ENCODE measurements at places on chromosomes 6 and 20.

GRCh38 chr20:44032583-44033331 is 118.1 kb downstream of the TOX2 start:
- peak; percentile 53 for DNase-seq

GRCh38 chr6:151288712-151289398 is 49.1 kb downstream of the AKAP12 start:
- no peak for DNase-seq

- DNase-seq = no peak
These were observed 144.5 kb downstream of the LPA start for GRCh38 chr6:160519603-160520042.

DNA sequence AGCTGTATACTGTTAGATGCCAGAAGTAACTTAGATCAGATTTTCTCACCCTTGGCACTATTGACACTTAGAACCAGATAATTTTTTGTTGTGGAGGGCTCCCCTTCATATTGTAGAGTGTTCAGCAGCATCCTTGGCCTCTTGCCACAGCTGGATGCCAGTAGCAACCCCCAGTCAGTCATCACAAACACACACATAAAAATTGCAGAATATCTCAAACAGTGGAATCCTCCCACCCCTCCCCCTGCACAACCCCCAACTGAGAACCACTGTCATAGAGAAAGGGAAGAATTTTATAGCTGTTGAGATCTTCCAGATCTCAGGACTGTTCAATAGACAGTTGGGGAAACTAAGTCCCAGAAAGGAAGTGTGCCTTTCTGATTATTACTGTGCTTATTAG is 81.2 kb upstream of the VSTM2L start:
- DNase-seq = no peak

GRCh38 chr6:24568683-24569082 is 73.9 kb downstream of the ALDH5A1 start:
- DNase-seq = no peak

GRCh38 chr6:45699663-45700062 is 316.0 kb downstream of the CLIC5 start:
- no peak for DNase-seq

GRCh38 chr6:152204591-152204990 is 397.1 kb downstream of the ESR1 start:
- no peak for DNase-seq

DNA sequence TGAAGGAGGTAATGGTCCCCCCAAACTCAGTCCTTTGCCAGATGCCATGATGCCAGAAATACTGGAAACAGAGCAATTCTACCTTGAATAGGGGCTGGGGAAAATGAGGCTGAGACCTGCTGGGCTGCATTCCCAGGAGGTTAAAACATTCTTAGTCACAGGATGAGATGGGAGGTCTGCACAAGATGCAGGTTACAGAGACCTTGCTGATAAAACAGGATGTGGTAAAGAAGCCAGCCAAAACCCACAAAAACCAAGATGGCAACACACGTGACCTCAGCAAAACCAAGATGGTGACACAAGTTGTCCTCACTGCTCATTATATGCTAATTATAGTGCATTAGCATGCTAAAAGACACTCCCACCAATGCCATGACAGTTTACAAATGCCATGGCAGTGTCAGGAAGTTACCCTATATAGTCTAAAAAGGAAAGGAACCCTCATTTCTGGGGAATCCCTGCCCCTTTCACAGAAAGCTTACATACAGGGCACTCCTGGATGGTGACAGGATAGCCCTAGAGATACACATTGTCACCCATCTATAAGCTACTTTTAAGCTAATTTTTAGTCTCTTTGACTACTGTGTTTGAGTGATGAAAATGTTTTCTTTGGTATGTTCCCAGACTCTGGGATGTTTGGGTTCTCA is 979.7 kb downstream of the TBC1D32 start:
- DNase-seq = no peak

GRCh38 chr6:13336553-13336952 is 8.2 kb upstream of the TBC1D7 start:
- no peak for DNase-seq

GRCh38 chr20:19886661-19887288 is 128.7 kb downstream of the RIN2 start:
- no peak for DNase-seq

GRCh38 chr20:3898639-3899038 is 9.5 kb downstream of the PANK2 start:
- no peak for DNase-seq

DNA sequence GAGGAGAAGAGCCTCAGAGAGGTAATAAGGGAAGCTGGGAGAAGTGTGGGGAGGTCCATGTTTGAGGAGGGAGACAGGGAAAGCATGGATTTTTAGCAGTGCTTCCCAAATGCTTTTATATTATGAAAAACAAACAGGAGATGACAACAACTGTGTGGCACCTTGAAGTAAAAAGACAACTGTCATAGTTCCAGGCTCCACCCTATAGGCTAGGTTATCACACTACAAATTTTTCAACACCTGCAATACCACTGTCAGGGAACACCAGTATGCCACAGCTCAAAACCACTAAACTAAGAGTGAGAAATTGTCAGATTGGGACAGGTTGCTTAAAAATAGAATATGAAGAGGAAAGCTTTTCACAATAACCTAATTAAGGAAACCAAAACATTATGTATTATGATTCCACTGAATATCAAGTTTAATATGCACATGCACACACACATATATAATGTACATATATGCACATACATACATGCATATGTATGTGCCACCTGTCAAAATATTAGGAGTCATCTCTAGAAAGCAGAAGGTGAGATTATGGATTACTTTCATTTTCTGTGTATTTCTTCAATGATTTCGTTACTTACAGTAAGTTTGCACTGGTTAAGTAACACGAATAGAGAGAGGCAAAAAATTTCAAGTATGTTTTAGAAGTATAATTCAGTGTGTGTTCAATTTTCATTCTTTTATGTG is 261.2 kb downstream of the PTPRK start:
- no peak for DNase-seq

GRCh38 chr6:23154159-23154558 is 584.8 kb downstream of the HDGFL1 start:
- no peak for DNase-seq

- no peak for DNase-seq
These were observed 135.3 kb downstream of the ARID1B start for GRCh38 chr6:156912431-156912830.

DNA sequence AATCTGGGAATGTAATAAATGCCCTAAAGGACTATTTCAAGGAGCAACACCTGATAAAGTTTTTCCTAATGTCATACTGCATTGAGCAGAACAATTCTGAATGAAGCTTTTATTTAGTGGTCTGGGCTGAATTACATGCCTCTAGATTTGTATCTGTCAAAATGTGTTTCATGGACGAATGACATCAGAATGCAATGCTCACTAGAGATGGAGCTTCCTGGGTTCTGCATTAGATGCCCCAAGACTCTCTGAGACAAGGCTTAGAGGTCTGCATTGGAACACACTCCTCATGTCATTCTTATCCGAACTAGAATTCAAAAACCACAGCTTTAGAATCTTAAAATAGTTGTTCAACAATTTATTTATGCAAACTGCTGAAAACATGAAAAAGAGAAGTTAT is 62.0 kb downstream of the SYNE1 start:
- no peak for DNase-seq

- no peak for DNase-seq
These were observed 6.2 kb downstream of the BPHL start for GRCh38 chr6:3124667-3125066.

DNA sequence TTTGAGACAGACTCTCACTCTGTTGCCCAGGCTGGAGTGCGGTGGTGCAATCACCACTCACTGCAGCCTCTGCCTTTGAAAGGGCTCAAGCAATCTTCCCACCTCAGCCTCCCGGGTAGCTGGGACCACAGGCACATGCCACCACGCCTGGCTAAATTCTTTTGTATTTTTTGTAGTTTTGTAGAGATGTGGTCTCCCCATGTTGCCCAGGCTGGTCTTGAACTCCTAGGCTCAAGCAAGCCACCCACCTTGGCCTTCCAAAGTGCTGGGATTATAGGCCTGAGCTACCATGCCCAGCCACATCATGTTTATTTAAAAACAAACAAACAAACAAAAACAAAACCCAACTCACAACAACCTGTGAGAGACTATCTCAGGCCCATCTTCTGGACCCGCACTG is 29.7 kb upstream of the APCDD1L start:
- DNase-seq = peak; percentile 43

DNA sequence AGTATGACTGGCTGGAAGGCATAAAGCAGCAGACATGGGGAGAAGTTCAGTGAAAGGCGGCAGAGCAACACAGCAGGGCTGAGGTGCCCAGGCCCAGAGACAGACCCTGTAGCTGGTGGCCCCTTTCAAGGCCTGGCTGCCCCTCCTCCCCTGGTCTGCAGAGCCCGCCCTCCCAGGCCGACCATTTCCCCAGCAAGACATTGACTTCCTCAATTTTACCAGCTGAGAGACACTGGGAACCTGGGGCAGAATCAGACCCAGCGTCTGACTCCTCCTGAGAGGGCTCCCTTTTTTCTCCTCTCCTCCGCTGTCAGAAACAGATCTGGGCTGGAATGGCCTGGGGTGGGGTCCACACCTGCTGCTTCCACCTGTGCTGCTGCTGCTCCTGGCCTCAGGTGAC is at the start of gene TREML4:
Gene TREML4, plus strand, starts transcription at position 254 of the 400 bp plus-strand sequence. Its CDS starts 79 bp downstream, at position 333.
- no peak for DNase-seq

- DNase-seq = no peak
These were observed 18.4 kb upstream of the ZNF76 start for GRCh38 chr6:35240838-35241801.

DNA sequence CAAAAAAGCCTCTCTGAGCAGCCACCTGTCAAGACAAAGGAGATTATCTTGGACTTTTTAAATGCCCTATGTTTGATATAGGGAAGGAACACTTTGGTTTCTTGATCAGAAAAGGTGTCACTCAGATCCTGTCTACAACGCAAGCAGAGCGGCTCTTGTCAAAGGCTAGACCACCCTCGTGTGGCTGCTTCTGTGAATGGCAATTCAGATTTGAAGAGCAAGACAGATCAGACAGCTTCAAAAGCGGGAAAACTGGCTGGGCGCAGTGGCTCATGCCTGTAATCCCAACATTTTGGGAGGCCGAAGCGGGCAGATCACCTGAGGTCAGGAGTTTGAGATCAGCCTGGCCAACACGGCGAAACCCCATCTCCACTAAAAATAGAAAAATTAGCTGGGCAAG is 10.1 kb upstream of the NXT1 start:
- DNase-seq = no peak

GRCh38 chr20:17884307-17885003 is 84.1 kb downstream of the SNX5 start:
- no peak for DNase-seq

- DNase-seq = no peak
These were observed 279.2 kb downstream of the PTPRK start for GRCh38 chr6:128241216-128241615.

DNA sequence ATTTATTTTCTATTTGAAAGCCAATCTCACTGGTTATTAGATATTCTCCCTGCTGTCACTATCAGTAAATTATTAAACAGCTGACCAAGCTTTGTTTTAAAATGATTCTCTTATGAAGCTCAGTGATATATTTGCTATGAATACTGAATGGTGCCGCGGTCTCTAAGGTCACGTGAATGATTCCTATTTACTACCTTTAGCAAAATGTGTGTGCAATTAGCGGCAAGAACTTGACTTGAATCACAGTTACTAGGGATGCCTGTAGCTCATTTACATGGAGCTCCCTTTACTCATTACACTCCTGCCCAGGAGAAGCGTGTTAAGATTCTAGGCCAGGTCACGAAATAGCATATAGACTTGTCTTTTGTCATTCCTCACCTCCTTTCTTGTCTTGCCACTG is 12.4 kb upstream of the PTPRT start:
- DNase-seq = no peak

GRCh38 chr20:63043348-63044203 is 36.8 kb upstream of the BHLHE23 start:
- DNase-seq = peak; percentile 81

DNA sequence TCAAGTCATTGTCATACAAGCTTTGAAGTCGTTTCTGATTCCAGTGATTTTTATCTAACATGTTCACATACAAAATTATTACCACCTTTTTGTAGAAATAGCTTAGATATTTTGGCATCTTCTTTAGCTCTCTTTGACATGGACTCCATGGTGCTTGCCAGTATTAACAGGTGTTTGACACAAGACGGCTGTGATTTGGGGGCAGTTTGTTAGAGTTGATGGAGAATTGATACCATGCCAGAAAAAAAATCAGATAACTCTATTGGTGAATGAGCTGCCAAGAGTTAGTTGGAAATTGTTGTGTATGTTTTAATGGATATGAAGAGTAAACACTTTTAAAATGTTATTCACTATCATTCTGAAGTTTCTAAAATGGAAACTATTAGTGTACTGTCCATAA is 146.6 kb upstream of the LAMP5 start:
- no peak for DNase-seq
